Activated T-cell treated with anti-CD3 and anti-CD28 coated beads, Interleukin-2, amount 50 U/mL, for 1 hour (primary cell): ENCODE measurements at places on chromosomes 6 and 20.
A peak's percentile ranks its signal among the peaks of the same experiment; 100 is the strongest.

GRCh38 chr20:2353231-2353630 is 27.5 kb upstream of the TGM6 start:
- no peak for DNase-seq

DNA sequence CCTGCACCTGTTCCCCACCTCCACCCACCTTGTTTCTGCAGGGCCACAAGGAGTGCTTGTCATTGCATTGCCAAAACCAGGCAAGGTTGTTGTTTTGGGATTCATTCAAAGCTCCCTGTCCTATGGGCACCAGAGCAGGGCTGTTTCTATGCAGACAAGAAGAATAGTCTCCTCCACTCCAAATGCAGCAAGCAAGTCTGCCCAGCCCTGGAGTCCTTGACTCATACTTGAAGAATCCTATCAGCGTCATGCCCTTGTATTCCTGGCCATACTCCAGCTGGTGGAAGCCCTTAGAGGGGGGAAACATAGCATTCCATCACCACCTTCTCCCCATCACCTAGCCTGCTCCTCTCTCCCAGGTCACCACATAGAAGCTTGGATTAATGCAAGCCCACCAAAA is 145.3 kb upstream of the ECI2 start:
- DNase-seq: no peak

DNA sequence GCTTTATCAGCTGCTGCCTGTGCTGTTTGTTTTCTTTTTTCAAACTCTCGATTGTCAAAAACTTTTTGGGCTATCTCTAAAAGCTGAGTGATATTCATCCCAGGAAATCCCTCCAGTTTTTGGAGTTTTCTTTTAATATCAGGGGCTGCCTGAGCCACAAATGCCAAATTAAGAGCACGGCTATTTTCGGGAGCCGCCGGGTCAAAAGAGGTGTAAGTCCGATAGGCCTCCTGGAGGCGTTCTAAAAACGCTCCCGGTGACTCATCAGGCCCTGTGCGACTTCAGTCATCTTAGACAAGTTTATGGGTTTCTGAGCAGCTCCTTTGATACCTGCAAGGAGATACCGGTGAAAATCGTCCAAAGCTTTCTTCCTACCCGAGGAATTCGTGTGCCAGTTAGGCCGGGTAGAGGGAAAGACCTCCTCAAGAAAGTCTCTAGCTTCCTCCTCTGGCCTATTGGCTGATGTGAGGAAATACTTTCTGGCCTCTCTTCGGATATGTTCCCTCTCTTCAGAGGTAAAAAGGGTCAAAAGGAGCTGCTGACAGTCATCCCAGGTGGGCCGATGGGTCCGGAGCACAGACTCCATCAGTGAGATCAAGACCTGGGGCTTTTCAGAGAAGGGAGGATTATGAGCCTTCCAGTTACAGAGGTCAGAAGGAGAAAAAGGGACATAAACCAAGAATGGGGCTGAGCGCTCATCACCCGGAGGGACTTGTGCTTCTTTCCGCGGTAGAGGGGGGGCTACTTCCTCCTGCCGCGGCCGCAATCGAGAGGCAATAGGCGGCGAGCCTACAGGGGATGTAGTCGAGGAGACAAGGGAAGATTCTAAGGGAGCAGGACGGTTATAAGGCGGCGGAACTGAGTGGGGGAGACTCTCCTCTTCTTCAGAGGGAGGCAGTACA is 151.1 kb downstream of the TRIM27 start:
- no peak for DNase-seq

DNA sequence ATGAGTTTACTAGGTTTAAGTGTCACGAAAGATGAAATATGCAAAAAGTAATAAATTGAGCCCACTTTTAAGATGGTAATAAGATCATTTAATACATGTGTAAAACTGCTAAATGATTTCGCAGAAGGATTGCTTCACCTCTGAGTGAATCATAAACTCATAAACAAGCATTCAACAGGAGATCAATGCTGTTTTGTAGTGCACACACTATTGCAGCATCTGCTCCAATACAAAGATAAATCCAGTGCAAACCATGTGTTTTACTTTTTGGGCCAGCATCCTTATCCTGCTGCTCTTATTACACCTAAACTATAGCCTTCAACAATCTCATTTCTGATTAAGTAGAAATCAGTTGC is 400.1 kb downstream of the NKAIN2 start:
- DNase-seq: no peak

- no peak for DNase-seq
These were observed 35.4 kb upstream of the PRL start for GRCh38 chr6:22332216-22332615.

DNA sequence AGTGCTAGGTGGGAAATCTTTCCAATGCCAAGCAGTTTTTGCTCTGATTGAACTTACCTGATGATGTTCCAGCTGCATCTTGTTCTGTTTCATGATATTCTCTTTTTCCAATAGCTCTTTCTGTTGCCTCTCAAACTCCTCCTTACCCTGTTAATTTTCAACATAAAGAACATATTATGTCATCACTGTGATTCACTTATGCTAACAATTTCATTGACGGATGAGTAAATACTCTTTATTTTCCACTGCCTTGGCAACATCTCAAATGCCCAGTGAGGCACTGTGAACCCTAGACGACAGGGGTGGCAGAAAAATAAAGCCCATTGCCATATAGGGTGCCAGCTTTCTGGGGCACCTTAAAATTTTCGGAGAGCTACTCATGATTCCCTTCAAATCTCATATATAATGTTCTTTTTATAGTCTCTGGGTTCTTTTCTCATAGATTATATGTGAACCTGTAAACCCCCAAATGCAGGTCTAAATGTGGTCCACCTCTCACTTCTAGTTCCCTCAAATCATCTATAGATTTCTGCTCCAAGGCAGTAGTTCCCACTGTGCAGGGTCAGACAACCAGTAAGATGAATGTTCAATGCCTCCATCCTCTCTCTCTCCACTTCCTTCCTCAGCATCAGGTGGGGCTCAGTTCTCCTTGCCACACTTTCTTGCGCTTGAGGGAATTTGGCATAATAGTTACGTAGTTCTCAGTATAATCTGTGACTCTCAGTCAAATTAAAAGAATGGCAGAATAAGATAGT is 44.1 kb downstream of the NEDD9 start:
- no peak for DNase-seq

- no peak for DNase-seq
These were observed 881 bp upstream of the AIG1 start for GRCh38 chr6:143059663-143060353.

DNA sequence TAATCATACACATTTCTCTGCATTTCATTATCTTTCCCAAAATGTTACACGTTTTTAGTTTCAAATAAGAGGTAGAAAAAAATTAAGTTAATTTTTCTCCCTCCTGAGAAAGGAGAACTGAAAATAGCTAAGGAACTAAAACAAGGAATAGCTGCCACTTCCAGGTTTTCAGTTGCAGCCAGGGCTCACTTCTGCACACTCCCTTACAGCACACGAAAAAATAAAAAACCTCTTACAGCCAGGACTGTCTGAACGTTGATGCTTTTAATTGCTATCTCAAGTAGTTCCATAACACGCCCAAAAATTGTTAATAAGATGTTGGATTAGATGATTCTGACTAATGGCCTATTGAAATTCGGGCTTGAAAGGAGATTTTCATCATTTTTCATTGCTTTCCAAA is 153.7 kb upstream of the THBS2 start:
- no peak for DNase-seq

GRCh38 chr20:62728028-62728780 is 19.6 kb downstream of the NTSR1 start:
- DNase-seq: no peak

- no peak for DNase-seq
These were observed 21.4 kb upstream of the ADRM1 start for GRCh38 chr20:62281161-62281933.

DNA sequence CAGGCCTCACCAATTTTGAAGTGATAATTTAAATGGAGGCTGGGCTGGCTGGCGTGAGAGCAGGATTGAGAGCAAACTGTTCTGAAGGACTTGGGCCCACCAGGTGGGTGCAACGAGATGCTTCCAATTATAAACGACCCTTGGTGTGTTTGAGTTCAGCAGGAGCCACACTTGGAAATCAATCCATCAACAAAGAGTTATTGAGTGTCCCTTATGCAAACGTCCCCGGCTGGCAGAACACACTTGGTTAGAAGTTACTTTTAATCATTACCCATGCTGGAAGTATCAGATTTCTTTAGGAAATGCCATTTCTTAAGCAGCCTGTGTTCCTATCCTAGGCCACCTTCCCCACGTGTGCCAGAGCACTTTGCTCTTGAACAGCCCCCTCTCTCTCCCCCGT is 37.8 kb upstream of the ZNF831 start:
- DNase-seq: no peak

DNA sequence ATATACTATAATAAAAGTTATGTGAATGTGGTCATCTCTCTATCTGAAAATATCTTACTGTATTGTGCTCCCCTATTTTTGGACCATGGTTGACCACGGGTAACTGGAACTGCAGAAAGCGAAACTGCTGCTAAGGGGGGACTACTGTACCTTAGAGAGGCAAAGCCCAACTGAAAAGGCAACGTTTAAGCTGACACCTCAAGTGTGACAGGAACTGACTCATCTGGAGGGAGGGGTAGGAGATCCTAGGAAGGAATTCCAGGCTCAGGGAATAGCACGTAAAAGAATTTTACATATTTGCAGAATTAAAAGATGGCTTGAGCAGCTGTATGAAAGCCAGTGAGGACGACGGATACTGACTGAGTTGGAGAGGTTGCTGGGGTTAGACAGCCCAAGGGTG is 34.8 kb downstream of the ELOVL2 start:
- no peak for DNase-seq

GRCh38 chr6:155054491-155055250 is 59.6 kb downstream of the TIAM2 start:
- DNase-seq: no peak

GRCh38 chr6:88569959-88570358 is 393.5 kb downstream of the RNGTT start:
- DNase-seq: no peak

- no peak for DNase-seq
These were observed 155.1 kb downstream of the AIG1 start for GRCh38 chr6:143215771-143216170.

DNA sequence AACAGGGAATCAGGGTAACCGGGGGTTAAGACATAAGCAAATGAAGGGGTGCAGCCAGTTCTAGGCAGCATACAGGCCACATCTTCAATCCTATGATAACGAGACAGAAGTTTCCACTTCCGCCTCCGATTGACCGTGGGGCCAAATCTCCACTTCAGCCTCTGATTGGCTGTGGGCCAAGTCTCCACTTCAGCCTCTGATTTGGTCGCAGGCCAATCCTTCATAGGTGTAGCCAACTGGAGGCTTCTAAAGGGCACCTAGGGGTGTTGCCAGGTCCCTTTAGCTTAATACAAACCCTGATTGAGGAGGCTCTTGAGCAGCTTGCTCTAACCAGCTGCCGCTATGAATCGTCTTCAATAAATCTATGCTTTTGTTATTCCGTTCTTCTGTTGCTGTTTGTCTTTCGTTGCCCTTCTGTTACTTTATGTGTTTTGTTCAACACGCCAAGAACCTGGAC is 2.1 kb upstream of the ERGIC3 start:
- no peak for DNase-seq

DNA sequence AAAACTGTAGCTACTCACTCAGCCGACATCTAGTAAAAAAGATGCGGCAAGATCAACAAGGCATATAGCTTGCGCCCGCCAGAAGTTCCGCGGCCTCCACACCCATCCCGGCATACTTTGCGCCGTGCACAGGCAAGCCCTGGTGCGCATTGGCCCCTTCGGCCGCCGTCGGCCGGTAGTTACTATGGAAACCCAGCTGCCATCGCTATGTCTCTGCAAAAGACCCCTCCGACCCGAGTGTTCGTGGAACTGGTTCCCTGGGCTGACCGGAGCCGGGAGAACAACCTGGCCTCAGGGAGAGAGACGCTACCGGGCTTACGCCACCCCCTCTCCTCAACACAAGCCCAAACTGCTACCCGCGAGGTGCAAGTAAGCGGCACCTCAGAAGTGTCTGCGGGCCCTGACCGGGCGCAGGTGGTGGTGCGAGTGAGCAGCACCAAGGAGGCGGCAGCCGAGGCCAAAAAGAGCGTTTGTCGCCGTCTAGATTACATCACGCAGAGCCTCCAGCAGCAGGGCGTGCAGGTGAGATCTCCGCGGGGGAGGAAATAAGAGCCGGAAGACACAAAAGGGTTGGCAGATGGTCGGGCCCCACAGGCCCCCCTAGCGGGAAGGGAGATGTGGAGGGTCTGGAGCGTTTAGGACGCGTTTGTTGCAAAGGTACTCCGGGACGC is at the start of gene IRAK1BP1:
Gene IRAK1BP1 (plus strand): TSS at position 182 of the 671 bp plus-strand sequence. CDS start 26 bp downstream, at position 208.
- peak; percentile 73 for DNase-seq

DNA sequence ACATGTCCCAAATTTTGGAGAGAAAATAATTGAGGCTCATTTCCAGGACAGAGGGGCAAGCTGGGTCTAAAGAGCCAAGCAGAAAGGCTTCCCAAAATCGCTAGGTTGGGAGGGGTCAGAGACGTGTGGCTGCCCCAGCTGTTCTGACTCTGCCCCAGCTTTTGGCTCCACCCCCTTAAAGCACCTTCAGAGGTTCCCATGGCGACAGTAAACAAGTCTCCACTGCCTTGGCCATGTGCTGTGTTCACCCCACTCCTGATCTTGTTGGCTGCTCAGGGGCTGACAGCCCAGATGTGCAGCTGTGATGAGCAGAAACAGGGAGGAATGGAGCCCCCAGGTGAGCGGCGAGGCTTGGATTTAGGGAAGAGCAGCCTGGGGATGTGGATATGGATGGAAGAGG is 72.8 kb upstream of the SPTLC3 start:
- DNase-seq: no peak

DNA sequence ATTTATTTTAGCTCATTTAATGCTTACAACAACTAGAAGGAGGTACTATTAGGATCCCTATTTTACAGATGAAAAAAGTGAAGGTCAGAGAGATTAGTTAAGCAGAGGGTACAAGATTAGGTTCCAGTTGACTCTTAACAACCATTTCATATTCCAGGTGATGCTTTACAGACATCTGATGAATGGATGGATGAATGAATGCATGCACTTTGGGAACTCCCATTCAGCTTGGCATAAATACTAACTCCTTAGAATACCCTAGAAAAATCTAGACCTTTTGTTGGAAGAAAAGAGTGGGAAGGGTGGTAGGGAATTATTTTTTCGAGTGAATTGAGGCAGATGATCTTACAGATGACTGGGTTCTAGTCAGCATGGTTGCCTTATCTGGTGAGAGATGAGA is 746 bp upstream of the SNRPB2 start:
- DNase-seq: no peak

DNA sequence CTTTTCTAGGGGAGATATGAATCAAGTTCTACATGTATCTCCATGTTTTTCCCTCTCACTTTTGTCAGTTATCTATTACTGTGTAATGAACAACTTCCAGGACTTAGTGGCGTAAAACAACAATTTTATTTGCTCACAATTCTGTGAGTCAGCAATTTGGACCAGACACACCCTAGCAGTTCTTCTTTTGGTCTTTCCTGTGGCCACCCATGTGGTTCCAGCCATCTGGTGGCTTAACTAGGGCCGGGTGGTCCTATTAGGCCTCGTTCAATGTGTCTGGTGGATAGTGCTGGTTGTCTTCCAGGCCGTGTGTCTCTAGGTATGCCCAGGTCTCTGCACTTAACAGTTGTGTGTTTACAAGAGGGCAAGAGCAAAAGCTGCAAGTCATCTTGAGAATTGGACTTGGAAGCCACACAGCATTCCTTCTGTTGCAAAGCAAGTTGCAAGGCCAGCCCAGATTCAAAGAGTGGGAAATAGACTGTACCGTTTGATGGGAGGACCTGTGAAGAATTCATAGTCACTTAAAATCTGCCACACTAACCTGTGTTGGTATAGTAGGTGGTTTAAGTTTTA is 20.8 kb upstream of the SLC35D3 start:
- no peak for DNase-seq

GRCh38 chr20:38550274-38550673 is 30.7 kb upstream of the ADIG start:
- no peak for DNase-seq
